ENCODE measurements at places on chromosomes 12 and 14. TPM values are rescaled to one million over a fixed set of nuclear protein-coding genes. Genes with fewer than 3 reads are reported as not detected.

GRCh38 chr12:66188584-66189485, at the start of gene IRAK3:
TSS of gene IRAK3 (plus strand) at chr12:66189214. CDS start at chr12:66189300, 86 bp downstream.
- no peak for DNase-seq

The KRT2 gene
- not detected for total RNA-seq

DNA sequence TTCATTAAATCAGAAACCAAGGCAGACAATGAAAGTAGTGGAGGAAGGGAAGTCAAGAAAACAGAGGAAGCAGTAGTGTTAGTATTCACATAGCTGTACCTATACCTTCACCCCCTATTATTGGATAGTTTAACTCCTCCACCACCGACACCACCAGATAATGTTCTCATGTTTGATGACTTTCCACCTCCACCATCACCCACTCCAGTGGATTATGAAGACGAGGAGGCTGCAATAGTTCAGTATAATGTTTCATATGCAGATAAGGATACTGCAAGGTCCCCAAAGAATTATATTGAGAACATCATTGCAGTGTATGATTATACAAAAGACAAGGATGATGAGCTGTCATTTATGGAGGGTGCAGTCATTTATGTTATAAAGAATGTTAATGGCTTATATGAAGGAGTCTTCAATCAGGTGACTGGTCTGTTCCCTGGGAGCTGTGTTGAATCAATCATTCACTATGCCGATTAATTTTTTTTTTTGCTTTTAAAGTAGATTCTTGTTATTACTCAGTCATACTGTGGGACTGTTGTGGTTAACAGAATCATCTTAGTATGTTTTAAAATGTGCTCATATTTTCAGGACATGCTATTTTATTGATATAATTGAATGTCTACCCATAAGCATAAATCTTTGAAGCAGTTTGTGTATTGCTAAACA, 32.2 kb upstream of the KTN1 start:
- DNase-seq: no peak

- no peak for DNase-seq
These were observed 2.4 kb upstream of the KRT7 start for GRCh38 chr12:52230364-52231281.

DNA sequence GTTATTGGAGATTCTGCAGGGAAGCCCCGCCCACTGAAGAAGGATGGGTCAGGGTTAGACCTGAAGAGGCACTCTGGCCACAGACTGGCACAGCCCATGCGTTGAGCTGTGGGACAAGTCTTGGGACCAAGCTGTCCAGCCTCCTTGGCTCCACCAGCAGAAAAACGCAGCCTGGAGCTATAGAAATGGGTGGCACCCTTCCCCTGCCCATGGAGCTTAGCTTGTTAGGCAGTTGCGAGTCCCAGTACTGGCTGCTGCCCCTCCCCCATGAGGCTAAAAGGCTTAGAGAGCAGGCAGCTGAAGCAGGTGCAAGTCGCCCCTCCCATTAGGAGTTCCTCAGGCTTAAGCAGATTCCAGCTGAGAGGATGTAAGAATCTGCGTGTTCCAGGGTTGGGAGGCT, 1124.0 kb upstream of the TMEM132C start:
- no peak for DNase-seq

DNA sequence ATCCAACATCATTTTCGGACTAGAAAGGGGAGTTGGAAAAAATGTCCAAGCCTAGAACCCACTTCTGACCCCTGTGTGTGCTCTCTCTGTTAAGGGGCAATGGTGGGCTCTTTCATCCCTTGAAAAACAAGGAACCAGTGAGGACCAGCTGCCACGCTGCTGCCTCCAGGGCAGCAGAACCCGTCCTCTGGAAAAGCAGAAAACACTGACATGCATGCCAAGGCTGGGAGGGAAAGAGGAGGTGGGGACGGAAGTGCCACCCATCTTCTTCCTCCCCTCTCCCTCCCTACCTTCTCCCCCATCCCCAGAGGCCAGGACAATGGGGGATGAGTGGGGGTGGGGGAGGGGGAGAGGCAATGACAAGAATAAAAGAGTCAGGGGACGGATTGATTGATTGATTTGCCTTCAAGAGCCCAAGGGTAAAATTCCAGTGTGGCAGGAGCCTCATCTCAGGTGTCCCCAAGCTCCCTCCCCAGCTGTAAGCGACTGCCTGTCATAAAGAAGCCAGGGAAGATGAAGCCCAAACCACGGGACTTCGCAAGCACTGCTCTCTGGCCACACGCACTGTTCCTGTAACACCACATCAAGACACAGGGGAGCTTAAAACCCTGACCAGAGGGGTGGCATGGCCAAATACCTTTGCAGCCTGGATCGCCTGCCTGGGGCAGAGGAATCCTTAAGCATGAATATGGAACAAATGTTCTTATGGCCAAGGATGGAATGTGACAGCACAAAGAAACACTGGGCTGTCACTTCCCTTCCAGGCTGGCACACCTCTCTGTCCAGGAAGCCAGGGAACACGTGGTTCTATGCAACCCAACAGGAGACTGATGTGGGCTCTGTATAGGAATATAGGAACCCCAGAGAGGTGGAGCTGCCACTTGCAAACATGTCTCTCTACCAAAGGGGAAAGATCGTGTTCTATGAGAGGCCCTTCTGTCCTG, 38.9 kb upstream of the BDKRB2 start:
- DNase-seq: no peak

DNA sequence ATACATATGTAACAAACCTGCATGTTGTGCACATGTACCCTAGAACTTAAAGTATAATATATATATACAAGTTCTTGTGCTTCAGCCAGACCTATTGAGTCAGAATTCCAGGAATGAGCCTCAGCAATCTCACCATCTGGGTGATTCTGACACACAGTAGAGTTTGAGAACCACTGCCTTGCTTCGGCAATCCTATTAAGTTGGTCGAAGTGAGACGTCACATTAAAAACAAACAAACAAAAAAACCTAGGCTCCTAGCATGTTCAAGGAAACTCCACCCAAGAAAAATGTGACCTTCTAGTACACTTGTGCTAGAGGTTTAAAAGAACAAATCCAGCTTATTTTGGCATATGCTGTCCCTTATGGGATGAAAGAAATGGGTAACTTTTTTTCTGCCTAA, 115.8 kb downstream of the SINHCAF start:
- no peak for DNase-seq

The TAC3 gene
- not detected for total RNA-seq

- no peak for DNase-seq
These were observed 87.2 kb downstream of the SCN8A start for GRCh38 chr12:51678086-51678724.

The CFAP251 gene
- total RNA-seq: 1.1 TPM

GRCh38 chr12:108103087-108103486, 26.0 kb upstream of the WSCD2 start:
- DNase-seq: no peak

GRCh38 chr14:43356382-43356781, 1150.7 kb downstream of the FSCB start:
- DNase-seq: no peak

DNA sequence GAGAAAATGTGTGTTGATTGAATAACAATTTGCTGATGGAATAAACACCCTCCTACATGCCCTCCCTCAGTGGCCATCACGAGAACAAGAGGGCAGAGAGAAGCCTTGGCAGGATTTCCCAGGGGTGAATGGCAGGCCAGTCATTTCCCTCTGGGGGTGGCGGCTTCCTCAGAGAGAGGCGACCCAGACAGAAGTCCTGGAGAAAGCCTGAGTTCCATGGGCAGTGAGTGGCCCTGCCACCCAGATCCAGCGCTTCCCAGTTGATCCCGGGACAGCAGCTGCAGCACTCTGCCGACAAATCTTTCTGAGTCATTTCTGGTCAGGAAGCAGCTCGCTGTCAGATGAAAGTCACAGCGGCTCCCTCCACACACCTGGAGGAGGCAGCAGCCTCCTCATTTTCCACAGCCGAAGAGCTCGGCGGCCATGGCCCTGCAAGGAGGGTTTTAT, 123.0 kb downstream of the SCARB1 start:
- no peak for DNase-seq

DNA sequence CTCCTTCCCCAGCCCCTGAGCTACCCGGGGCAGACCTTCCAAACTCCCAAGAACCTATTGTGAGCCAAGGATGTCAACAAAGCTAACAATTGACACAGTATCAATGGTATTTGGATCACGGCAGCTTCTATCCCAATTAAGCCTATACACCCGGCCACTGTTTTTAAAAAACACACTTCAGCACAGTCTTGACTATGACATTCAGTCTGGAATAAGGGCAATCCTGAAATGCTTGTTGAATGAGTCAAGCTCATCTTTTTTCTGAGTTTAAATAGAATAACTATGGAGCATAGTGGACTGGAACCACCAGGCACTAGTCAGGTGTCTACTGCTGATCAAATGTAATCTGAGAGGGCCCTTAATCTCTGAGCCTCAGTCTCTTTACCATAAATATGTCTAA, 5.7 kb downstream of the DENND5B start:
- DNase-seq: no peak

The PMEL gene
- 0.63 TPM for total RNA-seq

- DNase-seq: no peak
These were observed 104.8 kb upstream of the PLEKHG7 start for GRCh38 chr12:92597997-92598396.

GRCh38 chr12:70177631-70178030, 65.6 kb upstream of the CNOT2 start:
- DNase-seq: no peak

DNA sequence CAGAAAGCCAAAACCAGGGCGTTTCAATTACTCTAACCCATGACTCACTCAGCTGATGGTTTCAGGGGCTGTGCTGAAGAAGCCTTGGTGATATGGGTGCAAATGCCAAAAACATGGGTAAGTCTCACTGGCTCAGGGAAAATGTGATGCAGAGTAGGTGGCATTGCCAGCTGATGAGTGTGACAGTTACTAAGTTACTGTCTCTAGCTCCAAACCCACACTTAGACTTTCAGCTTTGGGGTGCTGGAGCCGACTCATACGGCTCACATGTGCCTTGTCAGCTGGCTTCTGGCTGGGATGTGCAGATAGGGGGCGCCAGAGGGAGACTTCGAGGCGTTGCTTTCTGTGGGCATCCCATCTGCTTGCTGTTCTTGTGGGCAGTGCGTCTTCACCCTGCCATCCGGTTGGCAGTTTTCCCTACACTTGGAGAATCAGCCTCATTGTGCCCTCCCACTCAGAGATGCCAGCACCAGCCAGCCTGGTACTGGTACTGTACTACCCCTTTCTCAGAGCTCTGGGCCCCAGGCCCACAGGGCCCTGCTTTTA, 11.1 kb upstream of the KRT7 start:
- DNase-seq: no peak

The JPH4 gene
- not detected for total RNA-seq

- no peak for DNase-seq
These were observed 473.5 kb upstream of the MGAT4C start for GRCh38 chr12:86729739-86730138.

The CMA1 gene
- not detected for total RNA-seq

GRCh38 chr14:104975481-104976197, 2.5 kb downstream of the AHNAK2 start:
- no peak for DNase-seq

The OTX2 gene
- total RNA-seq: not detected

- no peak for DNase-seq
These were observed 19.4 kb upstream of the EVL start for GRCh38 chr14:100045642-100046344.

The IL25 gene
- total RNA-seq: not detected

DNA sequence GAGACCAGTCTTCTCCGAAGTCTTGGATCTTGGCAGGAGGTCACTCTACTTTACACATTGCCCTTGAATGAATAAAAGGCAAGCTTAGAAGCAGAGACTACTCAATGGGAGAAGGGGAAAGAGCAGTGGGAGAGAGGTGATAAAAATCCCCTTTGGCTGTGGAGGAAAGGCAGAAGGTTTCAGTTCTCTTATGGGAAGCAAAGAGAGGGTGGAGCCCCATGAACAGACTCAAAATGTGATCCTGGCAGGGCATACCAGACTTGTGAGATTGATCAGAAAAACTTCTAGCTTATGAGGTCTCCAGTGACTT, 49.6 kb upstream of the HECTD1 start:
- no peak for DNase-seq

DNA sequence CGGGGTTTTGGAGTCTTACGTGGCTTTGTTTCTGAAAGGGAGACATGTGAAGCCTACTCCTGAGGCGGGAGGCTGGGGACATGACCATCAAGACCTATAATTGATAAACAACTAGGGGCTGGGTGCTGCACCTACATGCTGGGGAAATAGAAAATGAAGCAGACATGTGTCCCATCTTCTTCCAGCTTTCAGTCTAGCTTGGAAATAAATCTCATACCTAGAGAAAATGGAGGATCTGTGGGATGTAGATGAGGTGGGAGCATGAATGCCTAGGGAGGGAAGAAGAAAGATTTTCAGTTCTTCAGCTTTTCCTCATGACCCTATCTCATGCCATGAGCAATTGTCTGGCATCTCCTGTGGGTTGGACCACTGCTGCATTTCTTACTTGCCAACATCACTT, 22.1 kb downstream of the EMP1 start:
- DNase-seq: no peak

The AKAP6 gene
- 1.9 TPM for total RNA-seq

GRCh38 chr14:101230851-101231550, 327.5 kb upstream of the RTL1 start:
- DNase-seq: no peak

The LTBP2 gene
- 0.34 TPM for total RNA-seq

DNA sequence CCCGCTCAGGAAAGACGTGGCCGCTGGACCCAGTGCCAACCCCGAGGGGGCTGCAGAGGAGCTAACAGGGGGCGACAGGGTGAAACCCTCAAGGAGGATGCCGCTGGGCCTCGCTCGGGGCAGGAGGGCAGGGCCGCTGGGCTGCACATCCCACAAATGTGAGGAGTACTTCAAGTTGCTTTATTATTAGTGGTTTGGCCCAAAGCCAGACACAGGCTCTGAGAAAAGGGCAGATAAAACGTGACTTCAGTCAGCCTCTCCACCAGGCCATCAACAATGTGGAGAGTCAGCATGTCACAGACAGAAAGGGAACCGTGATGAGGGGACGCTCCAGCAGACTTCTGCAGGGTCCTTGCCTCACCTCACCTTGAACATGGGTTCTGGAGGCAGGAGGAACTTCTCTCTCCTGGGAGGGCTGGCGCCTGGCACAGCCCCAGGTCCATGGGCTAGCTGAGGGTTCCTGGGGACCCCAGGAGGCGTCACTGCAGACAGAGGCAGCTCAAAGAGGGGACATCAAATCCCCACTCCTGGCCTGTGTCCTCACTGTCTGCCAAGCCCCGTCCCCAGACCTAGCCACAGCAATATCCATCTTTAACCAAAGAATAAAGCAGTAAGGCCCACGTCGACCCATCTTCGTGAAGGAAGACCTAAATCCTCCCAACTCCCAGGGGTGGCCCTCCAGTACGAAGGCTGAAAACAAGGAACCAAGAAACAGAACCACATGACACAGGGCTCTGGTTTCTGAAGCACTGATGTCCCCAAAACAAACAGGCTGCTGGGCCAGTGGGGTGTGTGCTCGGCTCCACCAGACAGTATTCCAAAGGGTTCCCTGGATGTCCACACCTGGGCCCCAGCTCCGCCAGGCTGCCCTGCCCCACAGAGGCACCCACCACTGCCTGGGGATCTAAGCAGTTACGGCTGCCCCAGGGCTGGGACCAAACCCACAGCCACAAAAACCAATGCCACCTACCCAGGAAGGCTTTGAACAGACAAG, 35.1 kb downstream of the CCDC85C start:
- no peak for DNase-seq

The TMCC3 gene
- 1.5 TPM for total RNA-seq

The CLEC4A gene
- 2.7 TPM for total RNA-seq

The ABCB9 gene
- total RNA-seq: 4.1 TPM
